ENCODE measurements at places on chromosomes 2 and 18.
A peak's percentile ranks its signal among the peaks of the same experiment; 100 is the strongest.

GRCh38 chr18:68763083-68763482 is 34.8 kb upstream of the CCDC102B start:
- no peak for DNase-seq

- DNase-seq = no peak
Measured at GRCh38 chr2:150126143-150126740, 361.2 kb downstream of the RND3 start.

DNA sequence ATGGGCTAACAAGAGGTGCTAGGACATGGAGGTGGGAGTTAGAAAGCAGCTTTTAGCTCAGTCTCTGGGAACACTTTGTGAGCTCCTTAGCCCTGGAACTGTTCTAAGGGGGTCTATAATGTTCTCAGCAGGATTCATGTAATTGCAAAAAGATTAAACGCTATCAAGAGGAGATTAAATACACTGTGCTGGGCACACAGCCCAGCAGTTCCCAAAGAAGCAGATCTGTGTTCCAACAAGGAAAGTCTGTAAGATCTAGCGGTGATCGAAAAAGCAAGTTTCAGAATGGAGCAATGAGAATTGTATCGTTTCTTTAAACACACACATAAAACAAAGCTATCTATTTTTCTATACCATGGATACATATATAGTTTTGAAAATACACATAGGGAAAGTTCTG is 2.4 kb upstream of the ARID5A start:
- DNase-seq = no peak

- DNase-seq = no peak
Measured at GRCh38 chr2:217972490-217972889, 30.3 kb downstream of the TNS1 start.

DNA sequence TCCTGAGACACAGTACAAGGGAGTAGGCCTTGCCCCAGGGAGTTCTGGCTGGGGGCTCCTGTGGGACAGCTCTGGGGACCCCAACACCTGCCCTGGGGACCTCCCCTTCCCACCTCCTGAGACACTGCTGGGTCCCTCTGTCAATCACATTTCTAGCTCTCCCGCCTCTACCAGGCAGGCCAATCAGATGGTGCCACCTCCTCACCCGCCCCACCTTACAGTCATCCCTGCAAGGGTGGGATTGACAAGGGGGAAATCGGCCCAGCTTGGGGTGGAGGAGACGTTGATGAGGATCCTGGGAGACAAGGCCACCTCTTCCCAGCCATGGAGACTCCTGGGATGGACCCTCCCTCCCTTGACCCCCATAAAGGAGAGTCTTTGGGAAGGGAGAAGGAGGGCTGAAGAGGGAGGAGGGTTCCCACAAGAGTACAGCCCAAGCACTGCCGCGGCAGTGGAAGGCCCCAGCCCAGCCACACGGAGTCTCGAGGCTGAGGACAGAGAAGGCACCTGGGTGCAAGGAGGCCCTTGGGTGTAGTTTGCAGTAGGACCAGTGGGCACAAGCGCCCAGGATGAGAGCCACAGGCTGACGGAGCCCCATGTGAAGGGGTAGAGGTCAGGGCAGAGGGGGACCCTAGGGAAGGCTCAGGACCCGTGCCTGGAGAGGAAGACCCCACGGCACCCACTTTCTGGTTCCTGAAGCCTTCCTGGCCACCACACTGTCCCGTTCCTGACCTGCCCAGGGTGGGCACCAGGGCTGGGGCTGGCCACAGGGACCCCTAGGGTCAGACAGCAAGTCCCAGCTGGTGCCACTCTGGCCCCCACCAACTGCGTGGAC is 109.9 kb upstream of the OTOS start:
- no peak for DNase-seq

DNA sequence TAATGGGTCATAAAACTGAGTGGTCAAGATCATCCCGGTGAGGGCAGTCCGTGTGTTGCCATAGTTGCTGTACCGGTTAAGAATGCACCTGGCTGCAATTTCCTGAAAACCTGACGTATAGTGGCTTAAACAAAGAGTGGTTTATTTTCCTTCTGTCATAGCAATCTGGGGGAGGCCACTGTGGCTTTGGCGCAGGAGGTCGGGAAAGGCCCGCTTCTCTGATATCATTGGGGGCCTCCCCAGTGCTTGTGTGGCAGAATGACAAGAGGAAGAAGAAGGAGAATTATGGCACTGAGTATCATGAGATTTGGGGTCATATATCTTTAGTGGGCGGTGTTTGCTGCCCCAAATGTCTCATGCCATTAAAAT is 4.4 kb downstream of the C2orf92 start:
- DNase-seq = no peak

GRCh38 chr2:12201369-12201768 is 454.9 kb downstream of the LPIN1 start:
- DNase-seq = no peak

DNA sequence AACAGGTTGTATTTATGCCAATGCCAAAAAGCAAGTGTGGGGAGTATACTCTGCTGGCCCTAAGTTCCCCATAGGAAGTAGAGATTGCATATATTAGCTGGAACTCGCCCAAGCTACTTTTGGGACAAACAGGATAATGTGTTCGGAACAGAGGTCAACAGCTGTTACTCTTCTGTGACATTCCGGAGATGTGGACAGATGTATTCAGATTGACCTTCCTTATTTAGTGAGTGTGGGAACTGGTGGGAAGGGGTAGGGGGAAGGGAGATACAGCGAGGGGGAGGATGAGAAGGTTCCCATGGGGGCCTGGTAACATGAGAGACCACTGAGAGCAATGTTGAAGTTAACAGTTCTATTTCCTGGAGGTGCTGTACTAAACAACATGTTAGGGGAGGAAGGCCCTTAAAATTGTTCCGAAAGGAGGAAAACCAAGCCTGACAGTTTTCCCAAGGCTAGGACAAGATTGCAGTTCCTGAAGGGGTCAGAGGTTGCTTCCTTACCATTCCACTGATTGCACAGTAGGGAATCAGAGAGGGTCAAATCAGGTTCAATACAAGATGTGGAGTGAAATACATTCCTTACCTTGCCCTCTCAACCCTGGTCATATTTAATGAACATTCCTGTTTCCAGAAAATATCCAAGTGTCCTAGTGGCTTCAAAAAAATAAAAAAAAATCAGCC is 14.3 kb upstream of the CD28 start:
- no peak for DNase-seq

GRCh38 chr2:213119061-213119809 is 32.2 kb downstream of the IKZF2 start:
- DNase-seq = peak; percentile 62

DNA sequence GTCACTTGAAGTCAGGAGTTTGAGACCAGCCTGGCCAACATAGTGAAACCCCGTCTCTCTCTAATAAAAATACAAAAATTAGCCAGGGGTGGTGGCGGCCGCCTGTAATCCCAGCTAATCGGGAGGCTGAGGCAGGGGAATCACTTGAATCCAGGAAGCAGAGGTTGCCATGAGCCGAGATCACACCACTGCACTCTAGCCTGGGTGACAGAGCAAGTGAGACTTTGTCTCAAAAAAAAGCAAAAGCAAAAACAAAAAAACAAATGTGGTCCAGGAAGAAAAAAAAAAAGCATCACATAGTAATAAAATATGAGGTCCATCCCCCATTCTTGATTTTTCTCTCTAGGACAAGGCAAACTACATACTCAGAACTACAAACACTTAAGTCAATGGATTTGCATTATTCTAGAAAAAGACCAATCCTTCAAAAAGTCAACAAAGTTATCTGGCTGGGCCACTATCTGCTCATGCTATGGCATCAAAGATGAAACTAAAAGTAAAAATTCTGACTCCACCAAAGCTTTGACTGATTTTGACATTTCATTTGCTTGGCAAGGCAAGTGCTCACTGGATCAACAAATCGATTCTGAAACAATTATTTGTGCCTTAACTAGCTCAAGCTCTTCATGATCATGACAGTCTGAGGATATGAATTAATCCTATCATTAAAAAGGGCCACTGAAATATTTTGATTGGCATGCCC is 28.4 kb downstream of the MEX3C start:
- no peak for DNase-seq

DNA sequence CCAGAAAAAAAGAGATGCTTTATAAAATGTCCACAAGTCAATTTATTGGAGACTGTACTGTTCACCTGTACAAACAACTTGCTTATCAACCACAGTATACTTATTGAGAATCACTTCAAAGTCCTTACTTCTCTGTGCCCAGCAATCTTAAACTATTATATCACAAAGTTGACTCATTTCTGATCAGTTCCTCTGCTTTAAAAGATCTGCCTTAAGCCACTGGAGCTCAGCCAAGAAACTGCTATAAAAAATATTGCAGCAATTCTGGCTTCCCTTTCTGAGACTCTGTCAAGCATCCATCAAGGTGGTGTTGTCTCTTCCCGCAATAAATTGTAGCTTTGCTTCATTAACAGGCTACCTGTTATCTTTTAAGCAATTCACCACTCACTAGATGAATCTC is 375.2 kb upstream of the SPHKAP start:
- DNase-seq = peak; percentile 7

GRCh38 chr2:174586418-174587295 is 10.9 kb downstream of the WIPF1 start:
- peak; percentile 83 for DNase-seq

GRCh38 chr2:19026261-19026660 is 332.2 kb downstream of the OSR1 start:
- no peak for DNase-seq

- no peak for DNase-seq
Measured at GRCh38 chr2:24920809-24921441, 888 bp upstream of the ADCY3 start.

GRCh38 chr2:237625777-237626176 is 1.6 kb upstream of the LRRFIP1 start:
- no peak for DNase-seq

DNA sequence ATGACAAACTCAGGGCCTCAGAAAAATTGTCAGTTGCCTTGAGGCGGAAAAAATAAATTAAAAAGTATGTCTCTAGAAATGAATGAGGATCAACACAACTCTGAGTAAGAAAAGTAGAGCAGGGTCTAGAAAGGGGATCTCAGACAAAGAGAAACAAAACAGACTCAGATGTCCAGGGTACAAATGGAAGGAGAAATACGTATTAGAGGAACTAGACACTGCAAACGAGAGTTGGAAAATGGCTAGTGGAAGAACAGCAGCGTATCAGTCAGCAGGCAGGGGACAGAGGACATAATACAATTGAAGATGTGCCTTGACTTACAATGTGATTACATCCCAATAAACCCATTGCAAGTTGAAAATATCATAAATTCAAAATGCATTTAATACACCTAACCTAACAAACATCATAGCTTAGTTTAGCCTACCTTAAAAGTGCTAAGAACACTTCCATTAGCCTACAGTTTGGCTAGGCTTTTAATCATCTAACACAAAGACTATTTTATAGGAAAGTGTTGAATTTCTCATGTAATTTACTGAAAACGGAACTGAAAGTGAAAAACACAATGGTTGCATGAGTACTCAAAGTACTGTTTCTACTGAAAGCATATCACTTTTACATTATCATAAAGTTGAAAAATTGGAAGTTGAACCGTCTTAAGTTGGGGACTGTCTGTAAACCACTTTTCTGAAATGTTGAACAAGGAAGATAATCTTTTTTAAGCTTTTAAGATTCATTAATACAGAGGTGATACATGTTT is 182.8 kb downstream of the NBAS start:
- no peak for DNase-seq

GRCh38 chr2:175824243-175824642 is 177.8 kb downstream of the LNPK start:
- peak; percentile 51 for DNase-seq

DNA sequence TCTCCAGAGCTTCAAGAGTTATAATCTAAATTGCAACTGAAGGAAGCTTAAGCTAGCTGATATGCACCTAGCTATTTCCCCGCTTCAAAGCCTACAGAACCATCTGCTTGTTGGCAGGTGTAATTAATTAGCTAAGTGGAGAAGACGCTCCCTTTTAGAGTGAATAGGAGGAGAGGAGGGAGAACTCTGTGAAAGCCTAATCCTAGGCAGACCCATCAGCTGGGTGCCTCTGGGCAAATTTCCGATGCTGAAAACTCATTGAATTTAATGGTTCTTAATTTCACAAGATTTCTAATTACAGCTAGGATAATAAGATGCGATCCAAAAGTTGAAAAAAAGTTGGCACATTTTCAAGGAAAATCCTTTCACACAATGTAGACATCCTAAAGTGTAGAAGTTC is 735.9 kb downstream of the ERBB4 start:
- DNase-seq = no peak

DNA sequence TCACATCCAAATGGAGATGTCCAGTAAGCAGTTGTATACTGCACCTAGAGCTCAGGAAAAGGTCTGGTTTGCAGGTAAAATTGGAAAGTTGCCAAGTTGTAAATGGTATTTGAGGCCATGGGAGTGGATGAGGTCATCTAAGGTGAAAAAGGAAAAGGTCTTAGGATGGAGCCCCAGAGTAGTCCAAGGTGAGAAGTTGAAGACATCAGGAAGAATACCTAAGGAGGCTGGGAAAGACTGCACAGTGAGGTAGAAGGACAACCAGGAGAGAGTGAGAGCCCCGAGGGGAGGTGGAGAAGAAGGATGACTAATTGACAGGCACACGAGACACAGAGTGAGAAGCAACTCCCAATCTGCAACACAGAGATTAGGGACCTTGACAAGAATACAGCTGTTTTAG is 10.7 kb downstream of the DPP4 start:
- DNase-seq = no peak

DNA sequence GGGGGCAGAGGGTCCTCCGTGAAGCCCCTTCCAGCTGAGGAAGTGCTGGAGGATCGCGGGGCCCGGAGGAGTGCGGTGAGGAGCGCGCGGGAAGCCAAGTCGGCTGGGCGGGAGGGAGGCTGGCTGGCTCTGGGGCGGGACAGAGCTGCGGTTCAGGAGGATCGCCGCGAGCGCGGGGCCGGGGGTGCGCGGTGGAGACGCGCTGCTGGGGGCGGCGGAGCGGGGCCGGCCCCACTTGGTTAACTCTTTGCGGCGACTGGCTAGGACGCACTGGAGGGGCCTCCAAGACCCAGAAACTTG is 464 bp downstream of the CYBRD1 start:
- no peak for DNase-seq

DNA sequence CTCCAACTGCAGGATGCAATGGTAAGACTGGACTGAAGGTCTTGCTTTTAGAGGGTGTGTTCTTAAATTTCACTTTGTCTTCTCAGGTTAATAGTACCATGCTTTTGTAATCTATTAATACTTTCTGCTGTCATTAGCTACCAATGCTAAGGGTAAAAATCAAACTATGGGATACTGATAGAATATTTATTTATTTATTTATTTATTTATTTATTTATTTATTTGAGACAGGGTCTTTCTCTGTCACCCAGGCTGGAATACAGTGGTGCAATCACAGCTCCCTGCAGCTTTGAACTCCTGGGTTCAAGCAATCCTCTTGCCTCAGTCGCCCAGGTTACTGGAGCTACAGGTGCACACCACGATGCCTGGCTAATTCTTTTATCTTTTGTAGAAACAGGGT is 152.1 kb downstream of the SPP2 start:
- DNase-seq = no peak
